NCI-H446 (cell line): ENCODE measurements at places on chromosomes 13 and 19.

DNA sequence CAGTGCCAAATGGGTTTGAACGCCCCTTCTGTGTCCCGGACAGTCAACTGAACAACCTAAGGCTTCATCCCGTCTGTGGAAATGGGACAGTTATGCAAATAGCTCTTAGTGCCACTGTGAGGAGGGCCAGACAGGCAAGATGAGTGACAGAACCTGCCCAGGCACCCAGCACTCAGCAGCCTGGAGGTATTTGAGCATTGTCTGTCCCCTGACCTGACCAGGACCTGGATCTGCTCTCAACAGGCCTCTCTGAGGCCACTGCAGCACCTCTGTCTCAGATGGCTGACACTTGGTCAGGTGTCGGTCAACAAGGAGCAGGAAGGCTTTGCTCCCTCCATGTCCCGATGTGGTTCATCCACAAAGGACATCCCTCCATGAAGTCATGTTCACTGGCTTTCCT lies 67.9 kb downstream of the CCDC70 start:
- DNase-seq, result no peak

DNA sequence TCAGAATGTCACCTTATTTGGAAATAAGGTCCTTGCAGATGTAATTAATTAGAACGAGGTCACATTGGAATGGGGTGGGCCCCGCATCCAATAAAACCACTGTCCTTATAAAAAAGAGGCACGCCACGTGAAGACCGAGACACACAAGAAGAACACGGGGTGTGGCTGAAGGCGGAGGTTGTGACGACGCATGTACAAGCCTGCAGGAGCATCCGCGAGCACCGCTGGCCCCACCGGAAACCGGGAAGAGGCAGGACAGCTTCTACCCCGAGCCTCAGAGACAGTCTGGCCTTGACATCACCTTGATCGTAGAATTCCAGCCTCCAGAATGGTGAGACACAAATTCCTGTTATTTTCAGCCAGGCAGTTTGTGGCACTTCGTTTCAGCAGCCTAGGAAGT lies 177.9 kb downstream of the COL4A1 start:
- no peak for DNase-seq

- DNase-seq, result no peak
These were observed 24.8 kb downstream of the UPF1 start for GRCh38 chr19:18856385-18857126.

DNA sequence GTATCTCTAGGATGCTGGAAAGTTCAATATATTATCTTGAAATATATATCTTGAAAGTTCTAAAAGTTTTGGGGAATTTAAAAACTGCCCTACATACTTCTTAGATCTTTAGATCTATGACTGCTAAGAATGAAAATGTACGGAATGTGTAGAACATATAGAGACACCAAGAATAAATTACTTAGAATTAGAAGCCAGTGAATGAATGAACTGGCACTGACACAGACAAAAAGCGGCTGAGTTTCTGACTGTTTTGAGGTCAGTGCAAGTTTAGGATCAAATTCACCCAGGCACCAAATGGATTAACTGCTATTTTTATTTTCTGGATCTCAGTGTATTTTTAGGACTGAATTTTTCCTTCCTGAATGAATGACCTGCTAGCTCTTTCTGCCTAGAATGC lies 411.2 kb downstream of the KCTD12 start:
- no peak for DNase-seq

- DNase-seq, result no peak
These were observed 1505.9 kb downstream of the PCDH9 start for GRCh38 chr13:65724226-65724625.

- DNase-seq, result no peak
These were observed 31.6 kb downstream of the CCNE1 start for GRCh38 chr19:29843180-29844051.

- no peak for DNase-seq
These were observed 352.9 kb downstream of the FOXO1 start for GRCh38 chr13:40313269-40314200.

- no peak for DNase-seq
These were observed 20.5 kb upstream of the CNMD start for GRCh38 chr13:52760077-52760476.

GRCh38 chr19:2949939-2950285 lies 5.1 kb upstream of the ZNF77 start:
- no peak for DNase-seq
